Stimulated activated CD8-positive, alpha-beta memory T cell treated with anti-CD3 and anti-CD28 coated beads, Interleukin-7, amount 100 ng/mL, for 1 hour (primary cell): ENCODE measurements at places on chromosomes 7 and 10.

- DNase-seq = no peak
These were observed 25.2 kb downstream of the SORBS1 start for GRCh38 chr10:95536017-95536416.

DNA sequence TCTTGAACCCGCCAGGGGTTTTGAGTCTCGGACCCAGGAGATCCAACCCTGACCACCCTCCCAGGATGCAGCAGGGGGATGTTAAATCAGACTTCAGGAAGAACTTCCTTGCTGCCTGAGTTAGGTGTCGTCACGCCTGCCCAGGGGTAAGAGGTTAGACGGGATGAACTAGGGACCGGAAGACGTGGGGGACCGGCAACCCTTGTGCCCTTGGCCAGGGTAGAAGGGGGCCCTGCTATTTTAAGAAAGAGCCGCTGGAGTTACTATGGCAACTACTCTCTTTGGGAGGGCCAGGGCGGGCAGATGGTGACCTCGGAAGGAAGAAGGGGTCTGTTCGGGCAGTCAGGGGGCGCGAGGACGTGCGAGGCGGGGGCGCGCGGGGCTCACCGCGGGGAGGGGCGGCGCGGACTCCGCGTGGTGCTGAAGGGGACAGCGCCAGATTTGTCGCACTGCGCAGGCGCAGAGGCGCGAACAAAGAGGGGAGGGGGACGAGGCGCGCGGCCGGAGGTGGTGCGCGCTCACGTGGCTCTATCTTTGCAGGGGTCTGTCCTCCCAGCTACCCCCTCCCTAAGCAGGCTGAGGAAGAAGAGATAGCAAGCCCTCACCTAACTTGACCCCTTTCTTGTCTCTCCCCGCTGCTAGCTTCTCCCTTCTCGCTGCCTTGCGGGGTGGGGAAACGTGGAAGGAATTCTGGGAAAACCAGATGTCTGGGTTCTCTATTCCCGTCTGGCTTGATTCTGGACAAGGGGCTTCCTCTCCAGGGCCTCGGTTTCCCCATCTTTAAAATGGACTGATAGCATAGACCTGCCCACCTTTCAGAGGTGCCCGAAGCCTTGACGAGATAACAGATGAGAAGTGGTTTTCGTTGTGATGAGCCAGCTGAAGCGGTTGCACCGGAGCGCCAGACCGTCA, 940 bp upstream of the PSD start:
- DNase-seq = peak; percentile 49

GRCh38 chr7:55515569-55516279, 56.6 kb downstream of the VOPP1 start:
- DNase-seq = no peak

- DNase-seq = no peak
These were observed 147.6 kb downstream of the DIP2C start for GRCh38 chr10:541750-542371.

DNA sequence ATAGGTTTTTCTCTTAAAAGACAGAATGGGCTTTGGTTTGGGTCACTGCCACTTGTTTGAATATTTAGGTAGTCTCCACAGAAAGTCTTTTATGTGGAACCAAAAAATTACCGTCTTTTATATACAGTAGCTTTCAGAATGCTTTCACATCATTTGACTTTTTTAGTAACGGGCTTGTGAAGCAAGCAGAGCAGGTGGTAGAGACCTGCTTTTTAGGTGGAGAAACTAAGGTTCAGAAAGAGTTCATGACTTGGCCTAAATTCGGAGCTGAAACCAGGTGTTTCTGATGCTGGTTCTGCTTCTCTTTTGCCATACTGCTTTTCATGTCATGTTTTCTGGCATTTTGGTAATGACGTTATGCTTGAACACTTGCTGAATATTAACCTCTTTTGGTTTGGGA, 36.3 kb downstream of the GARS1 start:
- no peak for DNase-seq

DNA sequence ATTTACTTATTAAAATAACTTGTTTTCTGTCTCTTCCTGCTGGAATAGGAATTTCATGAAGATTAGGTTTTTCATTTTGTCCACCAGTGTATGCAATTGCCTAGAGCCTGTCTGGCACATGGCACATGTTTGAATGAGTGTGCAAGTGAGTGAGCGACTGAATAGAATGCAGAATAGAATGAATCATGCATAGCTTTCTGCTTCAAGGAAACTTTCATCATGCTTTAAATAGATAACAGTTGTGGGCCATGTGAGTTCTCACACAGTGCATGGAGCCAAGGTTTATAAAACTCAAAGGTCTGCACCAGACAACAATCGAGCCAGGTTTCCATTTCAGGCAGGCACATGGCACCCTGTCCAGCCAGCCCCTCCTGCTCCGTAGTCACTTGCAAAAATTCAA, 74.2 kb upstream of the HECW1 start:
- no peak for DNase-seq

- DNase-seq = no peak
These were observed 39.6 kb upstream of the HSPB1 start for GRCh38 chr7:76262683-76263402.

GRCh38 chr7:82757-83155, 109.6 kb upstream of the FAM20C start:
- DNase-seq = no peak

- DNase-seq = no peak
These were observed 644 bp downstream of the PPP1R35 start for GRCh38 chr7:100435401-100436304.

- no peak for DNase-seq
These were observed 28.2 kb downstream of the SEMA3C start for GRCh38 chr7:80890426-80891258.

- DNase-seq = no peak
These were observed 58.4 kb upstream of the PCGF5 start for GRCh38 chr10:91162050-91162494.

- DNase-seq = no peak
These were observed 161.4 kb upstream of the EEPD1 start for GRCh38 chr7:35991511-35992232.

DNA sequence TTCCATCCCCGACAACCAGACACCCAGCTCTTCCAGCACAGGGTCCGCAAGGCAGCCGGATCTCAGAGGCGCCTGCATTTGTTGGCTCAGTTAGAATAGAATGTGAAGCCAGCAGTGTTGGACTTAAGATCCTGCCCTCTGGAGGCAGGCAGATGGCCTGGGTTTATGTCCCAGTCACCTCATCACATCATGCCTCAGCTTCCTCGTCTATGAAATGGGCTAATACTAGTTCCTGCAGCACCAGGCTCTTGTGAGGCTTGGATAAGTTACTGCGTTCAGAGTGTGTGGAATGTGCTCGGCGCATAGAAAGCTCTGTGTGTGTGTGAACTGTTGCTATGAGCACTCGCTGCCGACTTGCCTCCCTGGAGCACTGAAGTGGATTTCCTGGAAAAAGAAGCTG, 202.5 kb upstream of the GPR26 start:
- no peak for DNase-seq

- no peak for DNase-seq
These were observed 122.2 kb downstream of the KMT2E start for GRCh38 chr7:105136221-105136620.

GRCh38 chr10:129938460-129938859, 25.6 kb downstream of the EBF3 start:
- DNase-seq = no peak

DNA sequence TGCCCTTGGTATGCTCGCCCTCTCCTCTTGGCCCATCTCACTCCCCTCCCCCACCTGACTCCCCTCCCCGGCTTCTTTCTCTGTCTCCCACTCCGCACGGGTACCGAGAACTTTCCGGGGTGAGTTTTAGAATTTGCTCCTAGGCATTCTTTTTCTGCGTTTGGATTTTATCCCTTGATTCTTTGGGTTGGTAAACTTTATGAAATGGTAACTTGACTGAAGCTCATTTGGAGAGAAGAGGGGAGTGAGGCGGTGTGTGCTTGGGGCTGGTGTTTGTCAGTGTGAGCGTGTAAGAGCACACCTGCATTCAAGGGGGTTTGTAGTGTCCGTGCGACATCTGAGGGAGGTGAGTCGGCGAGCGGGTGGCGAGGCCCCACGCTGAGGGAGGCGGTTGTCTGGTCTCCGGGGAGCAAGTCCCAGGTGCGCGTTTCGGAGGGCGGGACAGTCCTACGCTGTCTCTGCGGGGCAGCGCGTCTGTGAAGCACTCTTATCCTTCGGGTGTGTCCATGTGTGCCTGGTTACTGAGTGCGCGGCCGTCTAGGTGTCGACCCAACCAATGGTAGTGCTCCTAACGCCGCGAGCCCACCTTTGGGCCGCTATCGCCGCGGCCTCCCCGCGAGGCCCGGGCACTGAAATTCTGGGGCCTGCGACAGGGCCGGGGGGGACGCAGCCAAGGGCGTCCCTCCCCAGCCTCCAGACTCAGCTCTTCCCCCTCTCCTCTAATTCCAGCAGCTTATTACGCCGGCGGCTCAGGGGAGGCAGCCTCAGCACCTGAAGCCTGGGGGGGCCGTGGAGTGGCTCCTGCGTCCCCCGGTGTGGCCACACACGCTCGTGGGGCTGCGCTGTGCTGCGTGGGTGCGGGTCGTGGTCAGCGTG, 2.6 kb upstream of the ZNF503 start:
- DNase-seq = no peak

- DNase-seq = no peak
These were observed 301.4 kb downstream of the CAMK1D start for GRCh38 chr10:12650538-12651298.

GRCh38 chr7:2984091-2984490, 59.6 kb downstream of the CARD11 start:
- no peak for DNase-seq

DNA sequence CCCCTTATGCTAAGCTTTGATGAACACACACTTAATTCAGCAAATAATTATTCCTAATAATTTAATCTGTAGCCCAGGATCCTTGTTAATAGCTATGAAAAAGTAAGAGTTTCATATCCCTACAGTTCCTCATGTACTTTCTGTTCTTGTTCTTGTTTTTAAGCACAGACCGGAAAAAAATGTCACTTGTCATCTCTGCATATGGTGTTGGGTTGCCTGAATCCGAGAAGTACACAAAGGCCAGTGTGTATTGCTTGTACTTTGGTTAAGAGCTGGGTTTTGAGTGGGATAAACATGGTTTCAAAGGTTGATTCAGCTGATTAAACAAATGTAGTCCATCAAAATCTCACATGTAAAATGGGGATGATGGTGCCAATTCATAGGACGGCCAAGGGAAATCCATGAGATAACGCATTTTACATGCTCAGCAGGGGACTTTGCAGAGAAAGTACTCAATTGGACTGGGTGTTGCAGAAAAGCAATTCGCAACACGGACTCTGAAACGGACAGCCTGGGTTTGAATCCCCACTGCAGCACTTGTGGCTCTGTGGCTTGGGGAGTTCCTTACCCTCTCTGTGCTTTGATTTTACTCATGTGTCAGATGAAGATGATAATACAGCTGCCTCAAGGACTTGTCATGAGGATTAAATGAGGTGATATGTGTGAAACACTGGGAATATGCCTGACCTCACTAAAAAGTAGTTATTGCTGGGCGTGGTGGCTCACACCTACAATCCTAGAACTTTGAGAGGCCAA, 71.7 kb downstream of the MAP3K8 start:
- no peak for DNase-seq

- DNase-seq = no peak
These were observed 47.9 kb upstream of the ITPRID1 start for GRCh38 chr7:31466036-31466435.

DNA sequence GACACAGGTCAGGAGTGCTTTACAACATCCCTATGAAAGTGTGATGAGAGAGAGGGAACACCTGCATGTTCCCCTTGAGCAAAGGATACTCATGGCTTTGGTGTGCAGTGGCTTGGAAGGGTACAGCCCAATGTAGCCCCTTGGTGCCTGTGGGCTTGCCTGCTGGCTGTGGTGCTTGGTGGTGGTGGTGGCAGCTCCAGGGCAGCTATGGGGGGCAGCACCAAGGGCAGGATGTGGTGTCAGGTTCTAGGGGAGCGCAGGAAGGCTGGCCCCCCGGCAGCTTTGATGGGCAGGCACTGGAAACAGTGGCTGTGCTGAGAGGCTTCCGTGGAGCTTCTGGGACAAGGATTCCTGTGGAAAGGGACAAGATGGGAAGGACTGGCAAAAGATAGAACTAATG, 464.0 kb upstream of the ZMIZ1 start:
- DNase-seq = no peak

DNA sequence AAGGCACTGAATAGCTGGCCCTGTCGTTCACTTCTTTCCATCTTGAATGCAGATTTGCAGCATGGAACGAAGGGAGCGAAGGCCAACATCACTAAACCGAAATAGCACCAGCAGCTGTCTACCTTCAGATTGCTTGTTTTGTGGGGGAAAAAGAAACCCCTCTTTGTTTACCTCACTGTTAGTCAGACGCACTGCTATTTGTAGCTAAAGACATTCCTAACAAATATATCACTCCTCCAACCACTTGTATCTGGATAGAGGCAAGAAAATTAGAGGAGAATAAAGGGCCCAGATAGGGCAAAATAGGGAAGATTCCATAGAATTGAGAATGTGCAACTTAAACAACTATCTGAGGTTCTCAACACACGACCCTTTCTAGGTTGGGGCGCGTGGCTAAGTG, 26.5 kb downstream of the ANK3 start:
- DNase-seq = no peak

GRCh38 chr7:93558705-93559614, 15.6 kb downstream of the CALCR start:
- DNase-seq = no peak

GRCh38 chr7:106795084-106795876, 69.8 kb upstream of the PIK3CG start:
- DNase-seq = no peak
